SHP77 (cell line): ENCODE measurements at places on chromosomes 16 and 17.

- peak; percentile 88 for DNase-seq
Observed at GRCh38 chr16:56964243-56965148, 2.7 kb downstream of the CETP start.

DNA sequence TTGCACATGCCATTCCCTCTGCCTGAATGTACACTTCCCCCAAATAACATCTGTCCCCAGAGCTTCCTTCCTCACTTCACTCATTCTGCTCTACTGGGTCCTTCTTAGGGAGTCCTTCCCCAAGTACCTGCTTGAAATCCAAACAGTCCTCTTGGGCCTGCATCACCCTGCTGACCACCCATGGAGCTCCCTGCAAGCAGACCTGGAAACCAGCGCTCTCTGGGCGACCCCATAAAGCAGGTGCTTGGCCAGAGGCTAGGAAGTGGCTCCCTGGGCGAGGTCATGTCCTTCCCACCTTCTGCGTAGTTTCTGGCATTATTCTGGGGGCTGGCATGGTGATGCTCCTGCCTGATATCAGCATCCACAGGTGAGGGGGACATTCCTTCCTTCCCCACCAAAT lies 12.2 kb upstream of the NTN1 start:
- DNase-seq = no peak

DNA sequence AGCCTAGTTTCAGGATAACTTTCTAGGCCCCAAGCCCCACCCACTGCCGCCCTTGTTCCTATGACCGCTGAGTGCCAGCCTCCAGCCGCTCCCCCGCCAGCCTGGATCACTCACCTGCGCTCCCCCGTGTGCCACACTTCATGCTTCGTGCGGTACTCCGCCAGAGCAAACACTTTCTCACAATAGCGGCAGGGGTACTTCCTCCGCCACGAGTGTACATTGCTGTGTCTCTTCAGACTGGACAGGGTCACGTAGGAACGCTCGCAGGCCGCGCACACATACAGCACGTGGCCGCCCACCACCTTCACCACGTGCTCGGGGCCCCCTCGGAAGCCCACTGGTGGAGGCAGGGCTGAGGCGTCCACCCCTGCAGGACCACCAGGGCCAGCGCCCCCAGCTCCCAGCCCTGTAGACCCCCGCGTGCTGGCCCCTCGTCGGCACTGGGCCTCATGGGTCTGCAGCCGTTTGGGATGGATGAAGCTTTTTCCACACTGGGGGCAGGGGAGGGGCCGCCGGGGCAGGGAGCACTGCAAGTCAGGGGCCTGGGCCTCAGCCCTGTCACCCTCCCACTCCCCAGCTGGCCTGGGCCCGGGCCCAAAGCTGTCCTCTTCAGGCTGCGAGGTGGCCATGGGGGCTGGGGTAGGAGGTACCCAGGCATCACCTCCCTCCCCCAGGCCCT lies 13.7 kb downstream of the ZBTB4 start:
- no peak for DNase-seq

GRCh38 chr17:62816282-62816839 lies 8.2 kb upstream of the MARCHF10 start:
- no peak for DNase-seq

GRCh38 chr16:30380072-30380802 lies 2.1 kb downstream of the SEPTIN1 start:
- no peak for DNase-seq

GRCh38 chr17:48456589-48456988 lies 26.6 kb upstream of the SKAP1 start:
- no peak for DNase-seq

DNA sequence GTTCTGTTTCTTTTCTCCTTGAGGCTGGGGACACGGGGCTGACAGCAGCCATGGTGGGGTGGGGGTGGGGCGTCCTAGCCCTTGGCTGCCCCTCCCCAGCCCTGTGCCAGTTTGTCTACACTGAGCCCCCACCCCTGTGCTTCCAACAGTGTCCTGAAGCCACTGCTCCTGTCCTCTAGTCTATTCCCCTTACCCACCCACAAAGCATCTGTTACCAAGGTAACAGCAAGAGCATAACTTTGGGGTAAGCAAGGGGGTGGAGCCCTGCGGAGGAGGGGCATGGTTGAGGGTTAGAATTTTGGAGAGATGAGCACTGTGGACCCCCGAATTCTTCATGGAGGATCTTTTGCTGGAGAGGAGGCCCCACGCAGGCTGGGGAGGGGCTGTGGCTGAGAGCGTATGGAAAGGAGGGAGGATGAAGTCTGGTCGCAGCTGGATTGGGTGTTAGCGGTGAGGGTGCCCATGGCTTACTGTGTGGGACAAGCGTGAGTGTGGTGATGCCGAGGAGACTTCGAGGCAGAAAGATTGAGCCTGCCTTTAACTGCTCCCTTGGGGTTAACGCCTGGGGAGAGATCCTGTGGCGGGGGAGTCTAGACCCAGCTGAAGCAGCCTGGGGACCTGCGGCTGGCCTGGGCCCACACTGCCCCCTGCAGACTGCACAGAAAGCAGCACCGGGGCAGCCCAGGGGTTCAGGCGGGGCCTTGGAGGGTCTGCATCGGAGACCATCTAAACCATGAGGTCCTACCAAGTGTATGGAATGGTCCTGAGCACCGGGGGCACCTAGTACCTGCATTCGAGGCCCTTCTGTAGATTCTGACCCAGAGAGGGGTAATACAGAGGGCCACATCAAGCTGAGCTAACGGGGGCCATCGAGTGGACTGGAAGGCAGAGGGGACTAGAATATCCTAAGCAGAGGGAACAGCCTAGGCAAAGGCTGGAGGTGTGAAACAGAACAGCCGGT lies 6.1 kb upstream of the STAC2 start:
- peak; percentile 26 for DNase-seq

DNA sequence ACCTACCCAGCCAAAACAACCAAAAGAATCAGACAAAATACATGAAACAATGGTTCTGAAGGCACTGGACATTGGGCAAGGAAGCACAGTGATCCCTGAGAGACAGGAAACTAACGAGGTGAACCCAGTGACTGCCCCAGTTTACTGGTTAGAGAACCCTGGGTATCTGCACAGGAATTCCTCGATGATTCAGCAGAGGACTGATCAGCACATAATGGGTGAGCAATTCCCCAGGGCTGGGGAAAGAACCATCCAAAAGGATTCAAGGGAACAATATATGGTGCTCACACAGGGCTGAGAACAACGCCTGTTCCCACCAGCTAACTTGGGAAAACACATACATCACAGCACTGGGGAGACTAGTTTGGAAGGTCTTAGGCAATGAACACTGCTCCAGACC lies 167.2 kb downstream of the PARN start:
- no peak for DNase-seq

- DNase-seq = no peak
Observed at GRCh38 chr17:41717408-41718286, 5.5 kb downstream of the GAST start.

DNA sequence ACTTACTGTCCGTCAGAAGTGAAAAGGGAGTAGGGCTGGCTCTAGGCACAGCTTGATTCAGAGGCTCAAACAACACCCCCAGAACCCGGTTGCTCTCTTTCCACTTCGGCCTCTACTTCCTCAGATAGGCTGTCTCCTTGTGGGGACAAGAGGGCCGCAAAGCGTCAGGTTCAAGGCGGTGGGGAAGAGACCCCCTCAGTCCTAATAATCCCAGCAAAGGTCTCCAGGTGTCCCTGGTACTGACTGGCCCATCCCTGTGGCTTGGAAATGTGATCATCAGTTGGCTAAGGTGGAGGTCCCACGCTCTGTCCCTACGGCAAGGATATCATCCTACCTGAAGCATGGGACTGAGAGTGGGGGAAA lies 26.0 kb downstream of the NGFR start:
- no peak for DNase-seq

DNA sequence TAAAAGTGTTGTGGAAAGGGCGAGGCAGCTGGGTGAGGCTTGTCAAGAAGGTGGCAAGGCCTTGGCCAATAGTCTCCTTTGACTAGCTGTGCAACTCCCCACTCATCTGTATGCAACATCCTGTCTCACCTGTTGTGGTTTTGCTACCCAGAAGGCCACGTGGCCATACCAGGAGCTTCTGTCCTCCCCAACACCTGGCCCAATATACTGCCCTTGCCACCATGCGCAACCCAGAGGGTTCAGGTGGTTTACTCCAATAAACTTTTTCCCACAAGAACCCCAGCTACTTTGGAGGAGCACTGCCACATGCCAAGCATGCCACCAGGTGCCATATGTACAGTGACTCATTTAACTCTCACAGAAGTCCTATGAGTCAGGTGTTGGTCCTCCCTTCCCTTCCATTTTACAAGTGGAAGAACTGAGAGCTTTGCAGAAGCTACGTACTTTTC lies 10.2 kb downstream of the MYO19 start:
- DNase-seq = no peak

DNA sequence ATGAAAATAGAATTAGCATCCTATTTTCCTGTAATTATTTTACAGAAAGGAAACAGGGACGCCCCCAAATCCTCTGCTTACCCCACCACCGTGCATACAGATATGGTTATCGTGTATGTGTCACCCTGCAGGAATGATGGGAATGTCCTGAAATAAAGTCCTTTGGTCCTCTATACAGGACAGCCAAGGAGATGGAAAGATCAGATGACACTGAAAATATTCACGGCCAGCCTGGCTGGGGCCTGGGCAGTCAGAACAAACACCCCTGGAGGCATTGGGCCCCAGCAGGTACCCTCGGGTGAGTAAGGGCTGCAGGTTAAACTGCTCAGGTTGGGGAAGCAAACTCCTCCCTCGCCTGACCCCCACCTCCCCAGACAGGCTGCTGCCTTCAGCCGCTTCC lies 368.0 kb downstream of the FOXL1 start:
- no peak for DNase-seq

DNA sequence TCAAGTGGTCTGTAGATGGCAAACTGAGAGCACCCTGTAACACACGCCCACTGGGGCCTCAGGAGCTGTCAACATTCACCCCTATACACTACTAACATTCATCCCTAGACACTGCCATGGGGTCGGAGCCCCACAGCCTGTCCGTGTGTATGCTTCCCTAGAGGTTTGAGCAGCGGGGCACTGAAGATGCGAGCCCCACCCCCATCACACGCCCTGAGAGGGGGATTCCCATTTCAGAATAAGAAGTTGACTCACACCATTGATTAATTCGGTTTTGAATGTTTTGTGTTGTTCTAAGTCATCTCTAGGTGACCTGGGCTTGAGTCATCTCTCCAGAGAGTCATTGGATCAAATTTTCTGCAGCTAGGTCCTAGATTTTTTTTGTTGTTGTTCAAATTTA lies 37.3 kb upstream of the MMD start:
- DNase-seq = no peak

DNA sequence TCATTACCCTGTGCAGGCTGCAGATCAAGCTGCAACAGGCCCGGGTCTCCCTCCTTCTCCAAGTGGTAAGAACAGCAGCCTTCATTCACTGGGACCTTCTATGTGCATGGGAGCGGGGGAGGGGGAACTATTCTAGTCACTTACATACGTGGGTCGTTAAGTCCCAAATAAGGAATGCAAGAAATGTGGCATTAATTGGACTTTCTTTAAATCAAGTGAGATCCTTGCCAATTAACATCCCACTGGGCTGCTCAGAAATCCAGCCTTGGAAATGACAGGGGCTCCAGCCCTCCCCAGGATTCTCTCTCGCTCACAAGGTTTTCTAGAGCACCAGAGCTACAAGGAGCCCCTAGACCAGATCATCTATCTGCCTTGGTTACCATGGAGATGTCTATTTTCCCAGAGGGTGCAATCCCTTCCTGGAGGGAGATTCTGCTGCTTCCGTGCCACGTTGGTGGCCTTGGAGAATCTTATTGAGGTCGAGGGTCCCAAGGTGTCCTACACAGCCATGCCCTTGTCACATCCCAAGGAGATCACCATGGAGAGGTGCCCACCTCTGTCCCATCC lies 5.2 kb upstream of the EIF1 start:
- DNase-seq = no peak

DNA sequence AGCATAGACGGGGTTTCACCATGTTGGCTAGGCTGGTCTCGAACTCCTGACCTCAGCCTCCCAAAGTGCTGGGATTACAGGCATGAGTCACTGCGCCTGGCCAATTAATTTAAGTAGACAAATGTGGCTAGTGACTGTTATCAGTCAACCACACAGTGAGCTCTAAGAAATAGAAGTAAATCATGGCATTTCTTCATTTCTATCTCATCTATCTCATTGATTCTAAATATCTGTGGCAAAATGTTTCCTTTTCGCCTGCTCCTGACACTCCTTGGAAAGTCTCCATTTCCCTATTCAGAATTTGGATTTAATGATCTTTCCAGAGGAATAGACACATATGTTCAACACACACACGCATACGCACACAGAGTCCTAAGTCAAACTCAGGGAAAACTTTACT lies 81.3 kb downstream of the HIC1 start:
- DNase-seq = no peak

- peak; percentile 40 for DNase-seq
Observed at GRCh38 chr17:10772425-10773380, 31.2 kb downstream of the TMEM238L start.

- no peak for DNase-seq
Observed at GRCh38 chr17:39569126-39569525, 38.6 kb downstream of the NEUROD2 start.

DNA sequence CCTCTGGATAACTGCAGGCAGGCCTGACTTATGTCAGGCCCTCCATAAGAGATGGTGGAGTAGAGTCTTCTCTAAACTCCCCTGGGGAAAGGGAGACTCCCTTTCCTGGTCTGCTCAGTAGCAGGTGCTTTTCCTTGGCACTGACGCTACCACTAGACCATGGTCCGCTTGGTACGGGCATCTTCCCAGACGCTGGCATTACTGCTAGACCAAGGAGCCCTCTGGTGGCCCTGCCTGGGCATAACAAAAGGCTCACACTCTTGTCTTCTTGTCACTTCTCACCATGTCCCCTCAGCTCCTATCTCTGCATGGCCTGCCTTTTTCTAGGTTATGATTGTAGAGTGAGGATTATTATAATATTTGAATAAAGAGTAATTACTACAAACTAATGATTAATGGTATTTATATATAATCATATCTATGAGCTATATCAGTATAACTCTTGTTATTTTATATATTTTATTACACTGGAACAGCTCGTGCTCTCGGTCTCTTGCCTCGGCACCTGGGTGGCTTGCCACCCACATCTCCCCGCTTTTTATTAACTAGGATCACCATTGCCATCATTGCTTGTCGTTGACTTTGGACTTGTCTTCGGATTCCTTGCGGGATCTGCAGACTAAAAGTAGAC lies 59.8 kb upstream of the ARL4D start:
- peak; percentile 64 for DNase-seq

GRCh38 chr17:57130708-57131461 lies 45.8 kb downstream of the AKAP1 start:
- DNase-seq = peak; percentile 66

DNA sequence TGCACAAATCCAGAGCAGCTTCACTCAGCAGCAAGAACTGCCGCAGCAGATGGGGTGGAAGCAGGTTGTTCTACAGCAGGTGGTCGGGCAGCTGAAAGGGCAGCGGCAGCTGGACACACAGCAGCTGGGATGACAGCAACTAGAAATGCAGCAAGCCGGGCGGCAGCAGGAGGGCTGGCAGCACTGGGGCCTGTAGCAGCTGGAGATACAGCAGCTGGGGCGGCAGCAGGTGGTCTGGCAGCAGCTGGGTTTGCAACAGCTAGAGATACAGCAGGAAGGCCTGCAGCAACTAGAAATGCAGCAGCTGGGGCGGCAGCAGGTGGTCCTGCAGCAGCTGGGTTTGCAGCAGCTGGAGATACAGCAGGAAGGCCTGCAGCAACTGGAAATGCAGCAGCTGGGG lies 460 bp downstream of the KRTAP4-3 start:
- no peak for DNase-seq

GRCh38 chr16:60907645-60908044 lies 1128.6 kb downstream of the CDH8 start:
- DNase-seq = no peak

- no peak for DNase-seq
Observed at GRCh38 chr17:45353043-45353442, 36.2 kb upstream of the MAP3K14 start.
